ENCODE measurements at places on chromosomes 13 and 19.

DNA sequence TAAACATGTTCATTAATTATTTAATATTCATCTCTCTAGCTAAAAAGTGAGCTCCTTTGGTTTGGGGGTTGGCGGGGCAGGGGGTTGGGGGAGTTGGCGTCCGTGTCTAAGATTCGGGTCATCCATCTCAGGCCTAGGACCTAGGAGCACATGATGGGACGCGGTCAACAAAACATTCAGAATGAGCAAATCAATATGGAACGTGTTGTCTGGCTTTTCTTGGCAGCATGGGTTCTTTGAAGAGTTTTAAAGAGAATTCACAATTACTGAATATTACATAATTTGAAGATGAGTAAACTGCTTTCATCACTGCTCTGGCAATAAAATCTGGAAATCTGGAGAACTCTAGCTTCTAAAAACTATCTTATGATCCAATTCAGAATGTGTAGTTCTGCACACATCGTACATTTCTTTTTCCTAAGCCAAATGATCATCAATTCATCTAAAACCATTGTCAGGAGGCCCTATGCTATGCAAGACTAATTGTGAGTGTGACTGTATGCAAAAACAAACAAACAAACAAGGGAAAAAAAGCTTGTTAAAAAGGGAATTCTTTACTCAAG lies 5.4 kb upstream of the ARGLU1 start:
- H3K36me3 ChIP-seq = peaks cover 3% of the 10 kb centered on the region
- DNase-seq = no peak
- H3K27ac ChIP-seq = no peak overlapping the region
- no peak overlapping the region for H3K4me3 ChIP-seq

- H3K4me3 ChIP-seq = no peak overlapping the region
- H3K27me3 ChIP-seq = no peaks in the 10 kb centered on the region
- peaks cover 1% of the 10 kb centered on the region for H3K36me3 ChIP-seq
Measured at GRCh38 chr13:112531263-112531794, 56.6 kb downstream of the TUBGCP3 start.

GRCh38 chr19:33868788-33869412 lies 72.2 kb downstream of the KCTD15 start:
- no peak for DNase-seq
- H3K27ac ChIP-seq = no peak overlapping the region
- H3K4me1 ChIP-seq = no peaks in the 10 kb centered on the region

DNA sequence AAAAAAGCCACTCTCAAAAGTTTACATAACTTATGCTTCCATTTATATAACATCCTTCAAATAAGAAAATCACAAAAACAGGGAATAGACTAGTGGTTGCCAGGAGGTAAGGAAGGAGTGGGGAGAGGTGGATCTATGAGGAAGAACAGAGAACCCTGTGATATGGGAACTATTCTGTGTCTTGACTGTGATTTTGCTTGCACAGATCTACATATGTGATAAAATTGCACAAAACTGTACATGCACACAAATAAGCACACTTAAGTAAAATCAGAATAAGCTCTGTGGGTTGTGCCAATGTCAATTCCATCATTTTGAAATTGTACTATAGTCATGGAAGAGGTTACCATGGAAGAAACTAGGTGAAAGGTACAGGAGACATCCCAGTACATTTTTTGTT lies 121.6 kb upstream of the SGCG start:
- no peaks in the 10 kb centered on the region for H3K27me3 ChIP-seq
- no peak for DNase-seq
- no peaks in the 10 kb centered on the region for H3K4me1 ChIP-seq

DNA sequence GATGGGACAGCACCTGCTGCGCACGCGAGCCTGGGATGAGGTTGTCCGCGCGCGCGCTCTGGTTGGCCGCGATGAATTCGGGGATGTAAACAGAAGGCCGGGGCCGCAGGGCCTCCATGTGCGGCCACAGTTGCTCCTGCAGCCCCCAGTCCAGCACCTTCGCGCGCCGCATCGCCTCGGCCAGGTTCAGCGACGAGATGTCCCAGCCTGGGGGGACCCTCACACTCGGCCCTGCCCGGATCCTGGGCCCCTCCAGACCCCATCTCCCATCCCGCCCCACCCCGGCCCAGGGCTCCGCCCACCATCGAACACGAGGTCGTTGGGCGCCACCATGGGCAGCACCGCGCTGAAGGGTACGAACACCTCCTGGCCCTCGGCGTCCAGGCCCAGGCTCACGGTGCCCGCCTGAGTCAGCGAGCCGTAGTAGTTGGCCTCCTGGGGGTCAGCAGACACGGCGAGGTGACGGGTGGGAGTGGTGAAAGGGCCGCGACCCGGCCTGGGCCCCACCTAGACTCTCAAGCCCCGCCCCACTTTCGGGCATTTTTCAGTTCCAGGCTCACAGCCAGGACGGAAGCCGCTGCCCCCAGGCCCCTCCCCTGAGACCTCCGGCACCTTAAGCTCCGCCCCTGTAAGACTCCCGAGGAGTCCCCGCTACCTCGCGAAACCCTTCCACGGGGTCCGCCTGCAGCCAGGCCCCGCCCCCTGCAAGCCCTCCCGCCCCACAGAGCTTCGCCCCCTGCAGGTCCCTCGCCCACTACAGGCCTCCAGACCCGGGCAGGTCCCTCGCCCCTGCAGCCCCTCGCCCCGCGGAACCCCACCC lies 1.1 kb downstream of the ISYNA1 start:
- DNase-seq = peak; percentile 79
- H3K27me3 ChIP-seq = no peaks in the 10 kb centered on the region
- H3K36me3 ChIP-seq = peaks cover 33% of the 10 kb centered on the region
- no peak overlapping the region for H3K27ac ChIP-seq
- H3K4me1 ChIP-seq = peaks cover 23% of the 10 kb centered on the region

DNA sequence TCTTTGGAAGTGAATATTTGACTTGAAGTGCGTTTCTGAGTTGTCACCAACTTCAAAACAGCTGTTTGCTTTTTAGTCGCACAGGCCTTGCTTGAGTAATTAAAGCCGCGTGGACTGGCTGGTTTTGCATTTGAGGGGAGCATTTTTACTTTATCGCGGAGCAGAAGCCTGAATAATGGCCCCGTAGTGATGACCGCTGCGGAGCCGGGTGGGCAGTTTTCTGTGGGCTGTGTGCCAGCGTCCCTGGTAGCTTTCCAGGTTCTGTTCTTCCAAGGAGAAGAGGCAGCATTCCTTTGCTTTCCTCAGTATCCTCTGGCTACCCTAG lies 1.1 kb downstream of the NAA16 start:
- peak overlapping the region; percentile 98 for H3K4me3 ChIP-seq
- peak overlapping the region; percentile 95 for H3K27ac ChIP-seq
- no peak for DNase-seq
- no peaks in the 10 kb centered on the region for H3K27me3 ChIP-seq
- H3K4me1 ChIP-seq = peaks cover 28% of the 10 kb centered on the region

DNA sequence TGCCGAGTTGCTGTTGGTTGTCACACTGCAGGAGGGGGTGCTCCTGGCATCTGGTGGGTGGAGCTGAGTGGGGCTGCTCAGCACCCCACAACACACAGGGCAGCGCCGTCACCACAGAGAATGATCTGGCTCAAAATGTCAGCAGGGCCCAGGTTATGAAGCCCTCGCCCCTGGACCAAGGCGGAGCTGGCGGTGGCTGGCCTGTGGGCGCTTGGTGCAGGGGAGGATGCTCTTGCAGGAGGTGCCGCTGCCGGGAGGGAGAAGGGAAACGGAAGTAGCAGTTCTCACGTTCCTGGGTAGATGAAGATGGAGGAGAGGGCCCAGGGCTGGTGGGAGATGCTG lies 14.2 kb upstream of the LENG8 start:
- no peaks in the 10 kb centered on the region for H3K36me3 ChIP-seq
- peaks cover 8% of the 10 kb centered on the region for H3K27me3 ChIP-seq
- H3K4me3 ChIP-seq = no peak overlapping the region

GRCh38 chr19:57978586-57979289 lies 4.4 kb upstream of the C19orf18 start:
- no peak overlapping the region for H3K4me3 ChIP-seq
- H3K36me3 ChIP-seq = peaks cover 15% of the 10 kb centered on the region
- no peaks in the 10 kb centered on the region for H3K27me3 ChIP-seq
- H3K27ac ChIP-seq = no peak overlapping the region

- no peaks in the 10 kb centered on the region for H3K27me3 ChIP-seq
- peaks cover 26% of the 10 kb centered on the region for H3K36me3 ChIP-seq
- peaks cover 65% of the 10 kb centered on the region for H3K4me1 ChIP-seq
- peak overlapping the region; percentile 76 for H3K4me3 ChIP-seq
- peak overlapping the region; percentile 99 for H3K27ac ChIP-seq
- DNase-seq = no peak
Measured at GRCh38 chr19:41872384-41872774, 4.7 kb upstream of the CD79A start.

DNA sequence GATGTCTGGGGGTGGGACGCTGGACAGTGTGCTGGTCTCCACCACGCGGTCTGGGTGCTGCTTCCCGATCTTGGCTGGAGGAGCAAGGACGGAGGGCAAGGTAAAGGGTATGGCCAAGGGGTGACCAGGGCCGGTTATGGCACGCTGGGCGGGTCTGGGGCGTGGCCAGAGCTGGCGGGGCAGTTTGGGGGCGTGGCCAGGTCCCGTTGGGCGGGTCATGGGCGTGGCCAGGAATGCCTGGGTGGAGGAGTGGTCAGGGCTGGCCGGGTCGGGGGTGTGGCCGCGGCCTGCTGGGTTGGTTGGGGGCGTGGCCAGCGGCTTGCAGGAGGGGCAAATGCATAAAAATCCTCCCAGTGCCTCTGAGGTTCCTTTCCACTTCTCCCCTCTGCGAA lies 19.2 kb downstream of the GPX4 start:
- H3K27ac ChIP-seq = no peak overlapping the region
- H3K4me3 ChIP-seq = no peak overlapping the region
- no peak for DNase-seq
- H3K4me1 ChIP-seq = no peaks in the 10 kb centered on the region

DNA sequence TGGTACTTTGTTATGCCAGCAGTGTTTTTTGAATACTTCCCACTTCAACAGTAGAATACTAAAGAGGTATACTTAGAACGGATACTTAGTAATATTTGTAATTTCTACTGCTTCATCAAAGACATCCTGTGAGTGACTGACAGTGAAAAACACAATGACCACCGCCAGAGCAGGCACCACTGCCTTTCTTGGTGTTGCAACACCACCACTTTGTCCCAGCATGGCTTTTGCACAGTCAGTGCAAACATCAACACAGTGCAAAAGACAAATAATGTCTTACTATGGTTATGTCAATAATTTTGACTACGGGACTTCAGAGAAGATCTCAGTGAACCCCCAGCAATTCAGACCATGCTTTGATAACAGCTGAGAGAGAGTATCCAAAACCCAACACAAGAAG lies 220.5 kb downstream of the RBM26 start:
- no peaks in the 10 kb centered on the region for H3K36me3 ChIP-seq
- no peak overlapping the region for H3K4me3 ChIP-seq
- DNase-seq = no peak
- H3K27ac ChIP-seq = no peak overlapping the region

DNA sequence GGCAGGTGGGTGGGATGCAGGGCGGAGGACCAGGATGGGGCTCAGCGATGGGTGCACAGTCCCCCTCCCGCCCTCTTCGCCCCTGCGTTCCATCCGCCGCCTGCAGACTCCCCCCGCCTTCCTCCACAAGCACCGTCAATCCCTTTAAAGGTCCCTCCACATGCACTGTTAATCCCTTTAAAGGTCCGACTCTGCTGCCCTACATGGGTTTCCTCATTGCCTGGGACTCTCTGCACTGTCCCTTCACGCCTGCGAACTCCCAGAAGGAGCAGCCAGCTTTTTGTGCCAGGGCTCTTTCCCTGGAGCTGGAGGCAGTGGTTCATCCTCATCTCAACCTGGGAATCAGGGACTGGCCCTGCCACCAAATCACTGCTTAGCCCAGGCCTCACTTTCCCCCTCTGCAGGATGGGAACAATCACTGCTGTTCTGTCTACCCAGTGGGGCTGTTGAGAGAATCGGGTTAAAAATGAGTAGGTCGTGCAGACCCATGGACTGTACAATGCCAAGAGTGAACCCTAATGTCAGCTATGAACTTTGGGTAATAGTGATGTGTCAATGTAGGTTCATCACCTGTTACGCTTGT lies 20.4 kb downstream of the ZNF574 start:
- H3K36me3 ChIP-seq = peaks cover 34% of the 10 kb centered on the region
- H3K27ac ChIP-seq = no peak overlapping the region
- DNase-seq = no peak
- peaks cover 6% of the 10 kb centered on the region for H3K4me1 ChIP-seq

- H3K27me3 ChIP-seq = peaks cover 9% of the 10 kb centered on the region
- no peaks in the 10 kb centered on the region for H3K4me1 ChIP-seq
- no peak overlapping the region for H3K27ac ChIP-seq
Measured at GRCh38 chr13:59534806-59535205, 628.9 kb downstream of the DIAPH3 start.

DNA sequence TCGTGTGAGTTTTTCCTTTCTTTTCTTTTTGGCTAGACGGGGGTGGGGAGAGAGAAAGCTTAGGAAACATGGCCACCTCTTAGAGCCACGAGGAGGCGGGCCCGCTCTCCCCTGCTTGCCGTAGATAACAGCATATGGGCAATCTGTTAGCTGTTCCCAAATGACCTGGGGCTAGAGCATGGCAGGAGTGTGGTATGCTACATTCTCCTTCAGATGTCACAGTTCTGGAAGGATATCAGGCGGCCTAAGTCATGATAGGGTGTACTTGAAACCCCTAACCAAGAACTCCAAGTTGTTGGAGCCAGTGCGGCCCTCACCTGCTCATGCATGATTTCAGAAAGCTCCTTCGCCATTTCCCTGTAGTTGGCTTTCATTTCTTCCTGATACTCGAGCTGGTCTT lies 44.3 kb upstream of the SLC15A1 start:
- H3K4me1 ChIP-seq = no peaks in the 10 kb centered on the region
- no peaks in the 10 kb centered on the region for H3K27me3 ChIP-seq
- H3K27ac ChIP-seq = no peak overlapping the region

GRCh38 chr13:88895261-88895941 lies 1224.2 kb downstream of the SLITRK5 start:
- no peak for DNase-seq
- H3K36me3 ChIP-seq = no peaks in the 10 kb centered on the region
- H3K4me1 ChIP-seq = no peaks in the 10 kb centered on the region
- H3K27ac ChIP-seq = no peak overlapping the region
- H3K27me3 ChIP-seq = no peaks in the 10 kb centered on the region
- H3K4me3 ChIP-seq = no peak overlapping the region

GRCh38 chr19:48826606-48827020 lies 9.7 kb downstream of the HSD17B14 start:
- no peak overlapping the region for H3K4me3 ChIP-seq
- no peaks in the 10 kb centered on the region for H3K36me3 ChIP-seq
- no peak overlapping the region for H3K27ac ChIP-seq
- no peak for DNase-seq

DNA sequence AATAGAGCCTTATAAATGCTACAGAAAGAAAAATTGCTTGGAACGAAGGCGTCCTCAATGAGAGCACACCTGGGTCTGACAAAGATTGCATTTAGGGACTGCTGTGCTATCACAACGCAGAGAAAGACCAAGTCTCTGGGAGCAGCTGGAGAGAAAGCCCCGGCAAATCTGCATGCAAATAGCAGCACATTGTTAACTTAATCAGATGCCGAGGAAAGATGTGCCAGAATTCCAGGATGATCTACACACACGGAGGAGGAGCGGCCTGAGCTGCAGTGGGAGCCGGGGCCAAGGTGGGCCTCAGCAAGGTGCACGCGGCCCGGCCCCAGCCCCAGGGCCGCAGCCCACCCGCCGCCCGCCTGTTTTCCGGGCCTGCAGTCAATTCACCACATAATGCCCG lies 1.4 kb downstream of the ZNF536 start:
- no peak for DNase-seq
- H3K27ac ChIP-seq = no peak overlapping the region
- no peaks in the 10 kb centered on the region for H3K4me1 ChIP-seq
- peaks cover 34% of the 10 kb centered on the region for H3K27me3 ChIP-seq
- H3K36me3 ChIP-seq = no peaks in the 10 kb centered on the region

Data from central memory CD8-positive, alpha-beta T cell (primary cell).